ENCODE measurements at places on chromosomes 6 and 20.

- DNase-seq = peak; percentile 11
Measured at GRCh38 chr6:137043710-137044365, 927 bp downstream of the IL20RA start.

DNA sequence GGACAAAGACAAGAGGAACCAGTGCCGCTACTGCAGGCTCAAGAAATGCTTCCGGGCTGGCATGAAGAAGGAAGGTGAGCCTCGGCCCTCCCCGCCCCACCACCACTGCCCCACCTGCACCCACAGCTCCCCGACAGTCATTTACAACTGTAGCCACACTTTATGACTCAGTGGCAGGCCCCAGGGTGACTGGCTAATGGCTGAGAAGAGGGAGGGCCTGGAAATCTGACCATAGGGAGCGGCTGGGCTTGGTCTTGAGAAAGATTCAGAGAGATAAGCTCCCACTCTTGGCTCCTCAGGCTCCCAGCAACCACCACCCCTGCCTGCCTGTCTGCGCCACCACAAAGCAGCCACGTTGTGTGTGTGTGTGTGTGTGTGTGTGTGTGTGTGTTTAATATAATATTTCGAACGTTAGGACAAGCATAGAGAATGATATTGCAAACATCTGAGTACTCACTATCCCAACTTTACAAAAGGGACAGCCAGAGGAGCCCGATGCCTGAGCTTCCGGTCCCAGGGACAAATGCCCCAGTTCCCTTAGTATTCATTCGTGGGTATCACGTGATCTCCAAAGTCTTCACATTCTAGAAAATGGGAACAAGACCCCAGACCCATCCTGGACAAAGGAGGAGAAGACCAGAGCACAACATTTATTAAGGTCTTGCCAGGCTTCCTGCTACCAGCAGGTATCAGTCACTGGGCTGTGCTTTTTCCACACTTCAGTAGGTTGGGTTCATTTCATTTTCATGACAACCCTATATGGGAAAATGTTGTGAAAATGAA is 52.1 kb downstream of the HNF4A start:
- DNase-seq = no peak

- no peak for DNase-seq
Measured at GRCh38 chr6:120675886-120676285, 658.4 kb downstream of the TBC1D32 start.

DNA sequence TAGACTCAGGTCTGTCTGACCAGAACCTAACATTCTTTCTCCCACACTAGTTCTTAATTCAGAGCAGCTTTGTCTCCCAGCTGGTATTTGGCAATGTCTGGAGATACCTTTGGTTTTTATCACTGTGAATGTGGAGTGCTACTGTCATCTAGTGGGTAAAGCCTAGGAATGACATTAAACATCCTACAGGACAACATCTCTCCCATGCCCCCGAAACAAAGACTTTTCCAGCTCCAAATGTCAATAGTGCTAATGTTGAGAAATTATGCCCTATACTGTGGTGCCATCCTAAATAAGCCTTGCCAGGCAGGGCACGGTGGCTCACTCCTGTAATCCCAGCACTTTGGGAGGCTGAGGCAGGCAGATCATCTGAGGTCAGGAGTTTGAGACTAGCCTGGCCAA is 4.2 kb upstream of the TTPAL start:
- DNase-seq = no peak

- DNase-seq = no peak
Measured at GRCh38 chr6:86477500-86478148, 459.7 kb upstream of the HTR1E start.

- DNase-seq = no peak
Measured at GRCh38 chr6:154619146-154619545, 108.7 kb upstream of the CNKSR3 start.

- peak; percentile 88 for DNase-seq
Measured at GRCh38 chr20:14142171-14142570, 146.9 kb downstream of the MACROD2 start.
